Renal pelvis (tissue), 12 donors: ENCODE measurements at places on chromosomes 1 and 21. TPM values are rescaled to one million over a fixed set of nuclear protein-coding genes. Genes with fewer than 3 reads are reported as not detected.

GRCh38 chr1:20381045-20381641, 90.5 kb downstream of the VWA5B1 start:
- no peak for DNase-seq

DNA sequence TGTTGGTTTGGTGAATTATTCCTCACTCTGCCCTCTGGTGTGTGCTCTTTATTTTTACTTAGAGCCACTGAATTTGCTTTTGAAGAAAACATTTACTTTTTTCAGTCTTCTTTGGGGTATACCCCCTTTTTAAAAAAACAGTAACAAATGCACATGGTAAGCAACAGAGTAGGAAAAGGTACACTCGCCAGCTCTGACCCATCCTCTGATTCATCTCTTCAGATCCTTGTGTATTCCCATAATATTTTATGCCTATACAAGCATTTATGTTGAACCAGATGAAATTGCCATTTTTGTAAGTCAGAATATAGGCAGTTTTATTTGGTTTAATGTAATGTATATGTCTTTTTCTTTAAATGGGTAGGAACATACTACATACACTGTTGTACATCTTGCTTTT, 28.3 kb downstream of the TTC3 start:
- DNase-seq: no peak

DNA sequence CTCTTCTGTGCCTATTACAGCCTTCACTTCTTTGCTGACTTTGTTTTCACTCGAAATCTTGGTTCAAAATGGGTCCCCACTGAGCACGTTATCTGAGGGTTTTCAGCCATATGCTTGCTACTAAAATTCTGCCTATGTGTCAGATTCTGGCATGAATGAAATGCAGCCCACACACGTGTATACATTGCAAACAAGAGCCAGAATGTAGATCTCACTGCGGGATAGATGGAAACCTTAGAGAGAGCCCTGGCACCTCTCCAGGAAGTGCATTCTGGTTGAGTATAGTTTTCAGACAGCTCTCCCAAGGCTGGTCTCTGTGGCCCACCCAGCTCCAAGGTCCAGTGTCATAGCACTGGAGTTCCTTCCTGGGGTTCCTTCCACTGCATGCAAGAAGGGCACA, 234.7 kb upstream of the GJB5 start:
- DNase-seq: no peak

DNA sequence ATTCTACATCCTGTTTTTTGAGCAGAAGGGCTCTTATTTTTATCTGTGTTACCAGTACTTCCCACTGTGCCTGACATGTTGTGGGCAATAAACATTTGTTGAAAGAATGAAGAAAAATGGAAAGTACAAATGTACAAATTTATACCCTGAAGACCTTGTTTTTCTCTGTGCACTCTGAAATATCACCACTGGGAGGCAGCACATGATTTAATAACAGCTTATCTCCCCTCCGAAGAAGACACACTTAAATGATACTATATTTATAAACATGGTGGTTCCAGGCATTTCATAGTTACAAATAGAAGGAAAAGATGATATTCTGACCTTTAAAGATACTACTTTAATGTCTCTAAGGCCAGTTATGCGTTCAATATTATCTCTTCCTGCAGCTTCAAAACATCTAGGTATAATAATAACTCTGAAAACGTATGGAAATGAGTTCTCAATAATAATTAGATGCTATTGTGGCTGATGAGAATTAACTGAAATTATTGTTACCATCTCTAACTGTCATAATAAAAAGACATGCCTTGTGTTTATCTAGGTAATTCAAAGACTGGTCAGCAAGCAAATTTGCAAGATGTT, 12.8 kb downstream of the DYNLT5 start:
- DNase-seq: peak; percentile 26

DNA sequence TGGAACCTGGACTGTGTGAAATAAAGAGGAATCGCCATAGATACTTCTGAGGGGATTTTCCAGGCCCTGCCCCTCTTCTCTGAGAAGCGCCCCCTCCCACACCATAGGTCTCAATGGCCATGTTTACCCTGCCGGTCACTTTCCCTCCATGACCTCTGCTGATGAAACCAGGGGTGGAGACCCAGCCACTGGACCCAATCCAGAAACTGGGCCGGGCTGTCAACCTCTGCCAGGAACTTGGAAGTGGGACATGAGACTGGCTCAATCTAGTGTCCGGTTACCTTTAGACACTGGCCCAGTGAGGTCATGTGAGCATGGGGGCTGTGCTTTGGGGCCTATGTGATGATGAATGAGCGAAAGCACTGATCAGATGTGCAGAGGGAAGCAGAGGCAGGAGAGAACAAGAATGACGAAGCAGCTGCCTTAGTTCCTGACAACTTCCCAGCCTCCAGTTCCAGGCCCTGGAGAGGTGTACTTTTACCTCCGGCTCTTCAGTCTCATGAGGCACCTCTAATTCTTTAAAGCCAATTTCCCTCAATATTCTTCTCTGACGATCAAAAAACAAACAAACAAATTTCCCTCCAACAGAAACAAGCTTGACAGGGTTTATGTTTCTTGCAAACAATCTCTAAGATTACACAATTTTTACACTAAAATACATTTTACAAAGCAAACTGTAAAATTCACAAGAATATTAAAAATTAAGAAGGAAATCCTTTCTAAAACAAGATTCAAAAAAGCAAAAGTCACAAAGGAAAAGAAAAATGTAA, 4.9 kb downstream of the ASAP3 start:
- peak; percentile 57 for DNase-seq

HCN3 gene
- polyA plus RNA-seq: 11.6 TPM

GPX7 gene
- 67.6 TPM for polyA plus RNA-seq

DNA sequence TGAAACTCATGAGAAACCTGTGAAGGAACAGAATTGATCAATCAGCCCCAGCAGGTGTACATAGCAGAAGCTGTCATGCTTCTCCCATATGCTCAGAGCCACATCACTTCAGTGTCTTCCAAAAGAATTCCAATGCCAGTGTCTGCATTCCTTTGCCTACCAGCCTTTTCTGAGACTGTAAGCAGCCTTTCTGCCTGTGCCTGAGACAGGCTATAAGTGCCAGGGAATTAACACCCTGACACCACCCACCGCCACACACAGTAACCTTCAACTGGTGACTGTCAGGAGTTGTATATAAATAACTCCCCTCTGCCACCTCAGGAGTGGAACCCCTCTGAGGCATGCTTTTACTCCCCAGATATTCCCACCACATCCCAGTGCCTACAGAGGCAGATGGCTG, 38.1 kb upstream of the SLAMF9 start:
- DNase-seq: no peak

MTARC1 gene
- polyA plus RNA-seq: 26.6 TPM

CATSPERE gene
- 1.8 TPM for polyA plus RNA-seq

AMPD1 gene
- not detected for polyA plus RNA-seq

C1QTNF12 gene
- polyA plus RNA-seq: 13.8 TPM

DNA sequence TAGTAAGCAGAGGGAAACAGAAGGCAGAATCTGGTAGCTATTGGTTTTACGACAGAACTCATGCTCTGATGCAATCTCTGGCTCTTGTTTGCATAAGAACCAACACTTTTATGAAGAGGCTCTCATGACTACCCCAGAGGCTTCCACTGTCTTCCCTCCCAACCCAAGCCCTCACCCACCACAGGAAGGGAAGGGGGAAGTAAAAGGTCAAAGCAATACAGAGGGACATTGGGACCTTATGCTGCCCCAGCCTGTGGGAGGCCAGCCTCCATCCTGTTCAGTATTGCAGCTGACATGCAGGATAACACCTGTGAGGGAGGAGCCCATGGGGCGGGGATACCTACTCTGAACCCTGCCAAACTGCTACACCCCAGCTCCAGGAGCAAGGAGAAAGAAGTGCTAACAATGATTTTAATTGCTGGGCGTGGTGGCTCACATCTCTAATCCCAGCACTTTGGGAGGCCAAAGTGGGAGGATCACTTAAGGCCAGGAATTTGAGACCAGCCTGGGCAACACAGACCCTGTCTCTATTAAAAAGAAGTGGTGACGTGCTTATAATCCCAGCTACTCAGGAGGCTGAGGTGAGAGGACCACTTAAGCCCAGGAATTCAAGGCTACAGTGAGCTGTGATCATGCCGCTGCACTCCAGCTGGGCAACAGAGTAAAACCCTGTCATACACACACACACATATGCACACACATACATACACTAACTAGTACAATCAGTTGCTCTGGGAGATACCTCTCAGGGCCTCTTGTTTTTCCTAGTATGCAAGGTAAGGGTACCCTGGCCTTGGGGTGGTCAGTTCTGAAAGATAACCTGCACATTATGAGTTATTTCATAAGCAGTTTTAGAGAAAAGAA, 9.5 kb downstream of the MR1 start:
- no peak for DNase-seq

DNA sequence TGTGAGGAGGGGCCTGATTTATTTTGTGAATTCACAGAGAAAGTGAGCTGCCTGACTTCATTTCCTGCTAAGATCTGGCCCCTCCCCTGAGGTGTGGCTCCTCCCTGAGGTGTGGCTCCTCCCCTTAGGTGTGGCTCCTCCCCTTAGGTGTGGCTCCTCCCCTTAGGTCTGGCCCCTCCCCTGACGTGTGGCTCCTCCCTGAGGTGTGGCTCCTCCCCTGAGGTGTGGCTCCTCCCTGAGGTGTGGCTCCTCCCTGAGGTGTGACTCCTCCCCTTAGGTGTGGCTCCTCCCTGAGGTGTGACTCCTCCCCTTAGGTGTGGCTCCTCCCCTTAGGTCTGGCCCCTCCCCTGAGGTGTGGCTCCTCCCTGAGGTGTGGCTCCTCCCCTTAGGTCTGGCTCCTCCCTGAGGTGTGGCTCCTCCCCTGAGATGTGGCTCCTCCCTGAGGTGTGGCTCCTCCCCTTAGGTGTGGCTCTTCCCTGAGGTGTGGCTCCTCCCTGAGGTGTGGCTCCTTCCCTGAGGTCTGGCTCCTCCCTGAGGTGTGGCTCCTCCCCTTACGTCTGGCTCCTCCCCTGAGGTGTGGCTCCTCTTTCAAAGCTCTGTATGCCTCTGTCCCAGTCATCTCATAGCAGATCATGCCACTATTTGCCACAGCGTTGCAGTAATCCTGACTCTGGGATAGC, 26.9 kb upstream of the LRRC3 start:
- DNase-seq: no peak

TMEM35B gene
- 30.2 TPM for polyA plus RNA-seq
